Left hindlimb (tissue), 1 donor: ENCODE measurements at places on chromosomes 6 and 20.

GRCh38 chr6:136859430-136859829 lies 37.0 kb downstream of the PEX7 start:
- no peak for DNase-seq

GRCh38 chr6:149438855-149439254 lies 38.8 kb downstream of the SUMO4 start:
- DNase-seq, result no peak

GRCh38 chr6:7042654-7043545 lies 64.9 kb upstream of the RREB1 start:
- no peak for DNase-seq

DNA sequence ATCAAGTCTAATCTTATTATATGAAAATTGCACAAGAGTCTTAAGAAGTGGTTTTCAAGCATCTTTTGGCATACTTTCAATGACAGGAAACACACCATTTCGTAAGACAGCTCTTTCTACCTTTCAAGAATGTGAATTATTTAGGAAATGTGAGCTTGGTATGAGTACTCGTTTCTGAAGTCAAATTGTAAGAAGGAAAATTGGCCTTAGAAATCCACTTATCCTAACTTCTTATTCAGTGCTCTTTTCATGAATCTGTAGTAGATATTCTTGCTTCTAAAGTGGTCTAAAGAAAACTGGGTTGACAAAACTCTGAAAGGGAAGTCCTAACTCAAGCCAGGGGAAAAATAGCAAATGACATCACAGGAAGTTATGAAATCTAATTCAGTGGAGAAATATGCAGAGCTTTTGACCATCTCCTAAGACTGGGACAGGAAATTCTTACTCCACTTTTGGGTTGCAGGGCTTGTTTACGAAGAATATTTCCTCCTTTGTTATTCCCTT lies 38.5 kb upstream of the OGFRL1 start:
- no peak for DNase-seq

- no peak for DNase-seq
Observed at GRCh38 chr6:18039481-18039880, 52.0 kb upstream of the KIF13A start.

DNA sequence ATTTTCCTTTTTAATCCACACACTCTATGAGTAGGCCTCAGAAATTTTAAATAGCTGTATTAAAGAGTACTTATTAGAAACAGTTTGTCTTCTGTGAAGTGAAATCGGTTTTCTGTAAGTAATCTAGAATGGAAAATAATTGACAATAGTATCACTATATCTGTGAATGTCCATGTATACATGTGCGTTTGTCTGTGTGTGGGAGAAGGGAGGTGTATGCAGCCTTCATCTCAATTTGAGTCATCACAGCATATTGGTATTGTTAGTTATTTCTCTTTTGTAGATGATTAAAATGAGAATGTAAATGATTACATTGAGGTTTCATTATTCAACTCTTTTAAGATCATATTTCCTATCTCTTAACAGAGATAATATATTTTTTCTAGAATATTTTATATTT lies 206.0 kb downstream of the EYS start:
- DNase-seq, result no peak
